ENCODE measurements at places on chromosomes 1 and 21. TPM values are rescaled to one million over a fixed set of nuclear protein-coding genes. Genes with fewer than 3 reads are reported as not detected.

DCST1 gene
- total RNA-seq, result not detected

DNA sequence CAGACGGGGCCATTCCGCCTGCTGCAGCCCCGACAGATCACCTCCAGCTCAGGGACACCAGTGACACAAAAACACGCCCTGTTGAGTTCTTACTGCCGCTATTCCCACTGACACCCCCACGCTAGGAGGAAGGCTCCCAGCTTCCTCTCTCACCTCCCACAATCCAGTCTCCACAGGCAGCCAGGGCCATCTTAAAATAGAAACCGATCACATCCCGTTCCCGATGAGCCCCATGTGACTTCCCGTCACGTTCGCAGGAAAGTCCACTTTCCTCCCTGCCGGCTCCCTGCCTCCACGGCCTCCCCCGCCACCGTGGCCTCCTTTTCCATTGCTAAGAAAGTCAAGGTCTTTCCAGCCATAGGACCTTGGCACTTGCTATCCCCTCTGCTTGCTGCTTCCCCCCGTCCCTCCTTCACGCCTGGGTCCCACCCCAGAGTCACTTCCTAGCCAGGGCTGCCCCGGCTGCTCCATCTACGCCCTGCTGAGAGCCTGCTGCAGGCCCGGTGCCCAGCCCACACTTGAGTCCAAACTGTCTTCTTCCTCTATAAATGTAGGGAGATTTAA is 24.0 kb upstream of the DDOST start:
- no peak overlapping the region for H3K27ac ChIP-seq
- H3K4me1 ChIP-seq, result no peaks in the 10 kb centered on the region
- DNase-seq, result no peak
- H3K4me3 ChIP-seq, result no peak overlapping the region

EDARADD gene
- total RNA-seq, result 3.8 TPM

GRCh38 chr1:37372302-37372701 is 102.1 kb upstream of the ZC3H12A start:
- no peaks in the 10 kb centered on the region for H3K4me1 ChIP-seq
- H3K27ac ChIP-seq, result no peak overlapping the region
- H3K27me3 ChIP-seq, result peaks cover 2% of the 10 kb centered on the region
- no peak overlapping the region for H3K4me3 ChIP-seq
- no peaks in the 10 kb centered on the region for H3K36me3 ChIP-seq

SF3B4 gene
- 127 TPM for total RNA-seq

GRCh38 chr1:15943992-15944307 is 32.0 kb downstream of the ZBTB17 start:
- H3K27ac ChIP-seq, result no peak overlapping the region
- H3K27me3 ChIP-seq, result no peaks in the 10 kb centered on the region
- DNase-seq, result no peak
- H3K36me3 ChIP-seq, result peaks cover 16% of the 10 kb centered on the region
- no peak overlapping the region for H3K4me3 ChIP-seq

DNA sequence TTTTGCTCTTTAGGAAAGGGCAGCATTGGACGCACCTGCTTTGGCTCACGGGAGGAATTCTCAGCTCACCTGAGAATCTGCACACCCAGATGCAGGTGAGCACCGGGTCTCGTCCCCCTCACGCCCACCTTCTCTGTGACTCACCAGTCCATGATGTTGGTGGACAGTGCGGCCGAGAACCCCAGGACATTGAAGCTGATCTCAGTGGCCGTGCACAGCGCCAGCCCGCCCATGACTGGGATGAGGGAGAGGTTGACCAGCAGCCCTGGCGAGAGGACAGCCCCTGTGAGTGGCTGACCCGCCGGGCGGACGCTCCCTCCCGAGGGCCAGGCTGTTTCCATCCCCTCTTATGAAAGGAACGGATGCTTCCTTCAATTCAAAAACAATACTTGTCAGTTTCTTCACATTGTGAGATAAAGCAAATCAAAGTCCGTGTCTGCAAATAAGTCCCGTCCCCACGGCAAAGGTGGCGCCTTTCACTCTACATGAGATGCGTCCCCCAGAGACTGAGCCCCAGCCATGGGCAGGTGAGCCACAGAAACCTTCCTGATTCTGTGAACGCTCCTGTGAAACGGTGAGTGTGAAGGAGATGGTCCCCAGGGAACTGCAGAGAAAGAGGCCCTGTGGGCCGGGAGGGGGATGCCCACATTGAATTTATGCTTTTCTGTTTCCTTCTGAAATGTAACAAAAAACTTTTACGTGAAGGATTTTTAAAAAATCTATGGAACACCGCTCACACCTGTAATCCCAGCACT is 12.7 kb upstream of the CDK11B start:
- DNase-seq, result no peak
- H3K4me1 ChIP-seq, result no peaks in the 10 kb centered on the region
- no peaks in the 10 kb centered on the region for H3K27me3 ChIP-seq
- peaks cover 42% of the 10 kb centered on the region for H3K36me3 ChIP-seq
- H3K4me3 ChIP-seq, result no peak overlapping the region
- no peak overlapping the region for H3K27ac ChIP-seq

GRCh38 chr1:89464008-89464407 is 60.6 kb upstream of the LRRC8B start:
- no peak for DNase-seq
- H3K4me1 ChIP-seq, result no peaks in the 10 kb centered on the region
- no peak overlapping the region for H3K27ac ChIP-seq

- no peaks in the 10 kb centered on the region for H3K27me3 ChIP-seq
- no peak overlapping the region for H3K4me3 ChIP-seq
- no peak for DNase-seq
- H3K4me1 ChIP-seq, result no peaks in the 10 kb centered on the region
- H3K36me3 ChIP-seq, result peaks cover 95% of the 10 kb centered on the region
Observed at GRCh38 chr1:156959414-156959813, 39.0 kb downstream of the LRRC71 start.

DNA sequence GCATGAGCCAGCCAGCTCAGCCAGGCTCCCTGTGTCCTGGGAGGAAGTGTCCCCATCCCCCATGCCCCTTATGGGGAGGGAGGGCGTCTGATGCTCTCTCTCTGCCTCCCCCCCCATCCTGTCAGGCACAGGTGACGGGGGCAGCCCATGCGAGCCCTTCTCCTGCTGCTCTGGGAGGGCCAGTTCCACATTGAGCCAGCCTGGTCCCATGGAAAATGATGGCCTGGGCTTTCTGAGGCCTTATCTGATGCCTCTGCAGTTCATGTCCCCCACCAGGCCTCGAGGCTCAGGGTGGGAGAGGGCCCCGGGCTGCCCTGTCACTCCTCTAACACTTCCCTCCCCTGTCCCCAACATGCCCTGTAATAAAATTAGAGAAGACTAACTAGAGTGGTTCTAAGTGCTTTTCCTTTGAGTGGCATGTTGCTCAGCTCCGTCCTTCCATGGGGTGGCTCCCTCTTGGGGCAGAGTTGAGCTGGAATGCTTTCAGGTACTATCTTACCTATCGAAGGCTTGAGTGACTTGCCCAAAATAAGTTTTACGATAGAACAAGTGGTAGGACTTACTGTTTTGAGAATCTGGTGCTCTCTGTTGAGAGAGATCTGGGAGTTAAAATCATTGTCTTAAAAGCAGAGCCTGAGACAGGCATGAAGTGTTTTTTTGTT is 1.8 kb upstream of the MTFR1L start:
- H3K4me3 ChIP-seq, result peak overlapping the region; percentile 97
- peak; percentile 61 for DNase-seq
- H3K27me3 ChIP-seq, result no peaks in the 10 kb centered on the region
- no peak overlapping the region for H3K27ac ChIP-seq
- H3K4me1 ChIP-seq, result peaks cover 4% of the 10 kb centered on the region

DNA sequence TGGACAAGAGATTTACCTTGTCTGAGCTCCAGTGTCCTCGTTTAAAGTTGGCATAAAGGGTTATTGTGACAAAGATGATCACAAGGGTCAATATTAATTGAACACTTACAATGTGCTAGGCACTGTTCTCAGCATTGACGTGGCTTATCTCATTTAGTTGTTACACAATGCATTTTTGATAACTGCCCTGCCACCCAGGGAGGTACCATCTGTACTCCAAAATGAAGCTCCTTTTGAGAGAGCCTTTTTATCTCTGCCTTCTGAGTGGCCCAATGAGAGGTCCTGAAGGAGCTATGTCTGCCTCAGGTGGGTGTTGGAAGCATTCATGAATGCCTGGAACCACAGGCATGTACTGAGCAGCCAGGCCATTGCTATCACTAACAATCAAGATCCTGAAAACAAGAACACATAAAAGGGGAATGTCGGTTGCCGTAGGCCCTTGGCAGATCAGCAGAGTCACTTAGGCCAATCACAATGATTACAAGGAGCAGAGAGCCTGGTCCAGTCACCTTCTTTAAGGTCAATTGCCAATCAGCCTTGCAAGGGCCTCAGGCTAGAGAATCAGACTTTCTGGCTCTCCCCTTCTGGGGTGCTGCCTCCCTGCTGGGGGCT is 78.5 kb downstream of the NMNAT2 start:
- no peaks in the 10 kb centered on the region for H3K27me3 ChIP-seq
- no peak overlapping the region for H3K27ac ChIP-seq
- H3K4me3 ChIP-seq, result no peak overlapping the region
- H3K36me3 ChIP-seq, result no peaks in the 10 kb centered on the region
- no peaks in the 10 kb centered on the region for H3K4me1 ChIP-seq
- DNase-seq, result no peak

DNA sequence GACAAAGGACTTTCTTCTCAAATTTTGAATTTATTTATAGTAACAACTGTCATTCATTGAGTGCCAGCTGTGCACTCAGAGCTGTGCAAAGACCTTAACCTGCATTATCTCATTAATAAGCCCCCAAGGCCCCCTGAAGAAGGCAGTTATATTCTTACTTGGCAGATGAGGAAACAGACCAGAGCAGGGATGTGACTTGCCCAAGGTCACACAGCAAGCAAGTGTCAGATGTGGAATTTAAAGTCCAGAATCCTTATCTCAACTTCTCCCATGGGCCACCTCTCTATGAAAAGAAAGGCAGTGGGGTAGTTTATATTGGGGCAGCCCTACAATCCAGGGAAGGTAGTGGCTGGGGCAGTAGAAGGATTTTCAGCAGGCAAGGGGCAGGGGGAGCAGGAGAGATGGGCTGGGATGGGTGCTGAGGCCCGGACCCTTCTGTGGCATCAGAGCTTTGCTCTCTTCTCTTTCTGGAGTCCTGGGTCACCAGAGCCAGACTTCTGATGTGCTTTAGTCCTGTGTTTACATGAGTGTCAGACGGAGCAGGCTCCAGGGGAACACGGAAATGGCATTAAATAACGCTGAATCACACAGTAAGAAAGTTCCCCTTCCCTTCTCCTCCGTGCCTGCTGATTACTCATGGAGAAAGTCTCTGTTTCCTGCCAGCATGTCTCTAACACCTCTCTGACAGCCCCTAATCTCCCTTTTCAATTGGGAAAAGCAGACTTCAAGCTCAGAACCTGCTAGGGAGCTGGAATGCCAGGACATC is 39.5 kb downstream of the EPHB2 start:
- DNase-seq, result no peak
- H3K4me1 ChIP-seq, result no peaks in the 10 kb centered on the region
- H3K27me3 ChIP-seq, result no peaks in the 10 kb centered on the region
- no peak overlapping the region for H3K27ac ChIP-seq

GRCh38 chr1:51878308-51878615 is 265 bp downstream of the NRDC start:
- H3K27ac ChIP-seq, result peak overlapping the region; percentile 85
- peaks cover 2% of the 10 kb centered on the region for H3K36me3 ChIP-seq
- peaks cover 2% of the 10 kb centered on the region for H3K4me1 ChIP-seq
- no peak overlapping the region for H3K4me3 ChIP-seq
- H3K27me3 ChIP-seq, result no peaks in the 10 kb centered on the region

- H3K27me3 ChIP-seq, result peaks cover 19% of the 10 kb centered on the region
- peak; percentile 24 for DNase-seq
- no peaks in the 10 kb centered on the region for H3K4me1 ChIP-seq
- H3K36me3 ChIP-seq, result peaks cover 4% of the 10 kb centered on the region
- H3K4me3 ChIP-seq, result no peak overlapping the region
- H3K27ac ChIP-seq, result no peak overlapping the region
Observed at GRCh38 chr1:907611-908451, 15.9 kb upstream of the SAMD11 start.

- H3K27me3 ChIP-seq, result no peaks in the 10 kb centered on the region
- no peak overlapping the region for H3K4me3 ChIP-seq
- H3K36me3 ChIP-seq, result peaks cover 5% of the 10 kb centered on the region
Observed at GRCh38 chr1:51859333-51859732, 19.2 kb downstream of the NRDC start.

OR14A2 gene
- total RNA-seq, result not detected

- no peak overlapping the region for H3K27ac ChIP-seq
- no peaks in the 10 kb centered on the region for H3K27me3 ChIP-seq
- H3K4me3 ChIP-seq, result no peak overlapping the region
- peaks cover under 1% of the 10 kb centered on the region for H3K36me3 ChIP-seq
Observed at GRCh38 chr1:152190589-152190988, 31.6 kb upstream of the RPTN start.

- no peak overlapping the region for H3K27ac ChIP-seq
- peaks cover 14% of the 10 kb centered on the region for H3K4me1 ChIP-seq
- H3K4me3 ChIP-seq, result no peak overlapping the region
- DNase-seq, result no peak
Observed at GRCh38 chr1:54465351-54465811, 59.2 kb upstream of the SSBP3 start.

- H3K4me1 ChIP-seq, result peaks cover 7% of the 10 kb centered on the region
- H3K4me3 ChIP-seq, result no peak overlapping the region
- no peaks in the 10 kb centered on the region for H3K27me3 ChIP-seq
- no peak overlapping the region for H3K27ac ChIP-seq
Observed at GRCh38 chr1:183783767-183784637, 20.9 kb upstream of the RGL1 start.

- DNase-seq, result peak; percentile 74
- no peaks in the 10 kb centered on the region for H3K27me3 ChIP-seq
- no peak overlapping the region for H3K4me3 ChIP-seq
- H3K4me1 ChIP-seq, result no peaks in the 10 kb centered on the region
- H3K36me3 ChIP-seq, result peaks cover 17% of the 10 kb centered on the region
- H3K27ac ChIP-seq, result no peak overlapping the region
Observed at GRCh38 chr1:96845464-96845863, 123.9 kb downstream of the PTBP2 start.

FMO1 gene
- not detected for total RNA-seq

DNA sequence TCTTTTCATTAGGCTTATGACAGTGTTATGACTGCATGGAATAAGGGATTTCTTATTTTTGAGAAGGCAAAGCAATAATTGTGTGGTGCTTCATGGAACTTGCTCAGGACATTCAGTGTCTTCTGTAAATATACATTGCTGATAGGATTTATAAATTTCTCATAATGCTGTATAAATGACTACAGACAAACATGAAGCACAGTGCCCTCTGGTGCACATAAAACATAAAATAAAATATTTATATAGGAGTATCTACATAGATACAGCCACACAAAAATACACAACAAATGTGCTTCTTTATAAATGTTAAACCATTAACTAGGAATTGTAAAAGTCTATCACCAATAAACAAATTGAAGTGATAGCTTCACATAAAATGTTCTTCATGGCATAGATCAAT is 24.1 kb downstream of the BRINP3 start:
- H3K36me3 ChIP-seq, result no peaks in the 10 kb centered on the region
- no peaks in the 10 kb centered on the region for H3K27me3 ChIP-seq
- H3K27ac ChIP-seq, result no peak overlapping the region

GRCh38 chr1:1338278-1338677 is 7.2 kb downstream of the TAS1R3 start:
- H3K27ac ChIP-seq, result no peak overlapping the region
- H3K36me3 ChIP-seq, result peaks cover 31% of the 10 kb centered on the region
- H3K4me1 ChIP-seq, result no peaks in the 10 kb centered on the region
- H3K27me3 ChIP-seq, result no peaks in the 10 kb centered on the region

FNDC5 gene
- total RNA-seq, result 4.5 TPM

Measured in H9 (cell line).